SJSA1 (cell line): ENCODE measurements at places on chromosomes 3 and 15. TPM values are rescaled to one million over a fixed set of nuclear protein-coding genes. Genes with fewer than 3 reads are reported as not detected.

Gene RLBP1
- 0.16 TPM in 1 of 2 replicates, not detected in the other for total RNA-seq

DNA sequence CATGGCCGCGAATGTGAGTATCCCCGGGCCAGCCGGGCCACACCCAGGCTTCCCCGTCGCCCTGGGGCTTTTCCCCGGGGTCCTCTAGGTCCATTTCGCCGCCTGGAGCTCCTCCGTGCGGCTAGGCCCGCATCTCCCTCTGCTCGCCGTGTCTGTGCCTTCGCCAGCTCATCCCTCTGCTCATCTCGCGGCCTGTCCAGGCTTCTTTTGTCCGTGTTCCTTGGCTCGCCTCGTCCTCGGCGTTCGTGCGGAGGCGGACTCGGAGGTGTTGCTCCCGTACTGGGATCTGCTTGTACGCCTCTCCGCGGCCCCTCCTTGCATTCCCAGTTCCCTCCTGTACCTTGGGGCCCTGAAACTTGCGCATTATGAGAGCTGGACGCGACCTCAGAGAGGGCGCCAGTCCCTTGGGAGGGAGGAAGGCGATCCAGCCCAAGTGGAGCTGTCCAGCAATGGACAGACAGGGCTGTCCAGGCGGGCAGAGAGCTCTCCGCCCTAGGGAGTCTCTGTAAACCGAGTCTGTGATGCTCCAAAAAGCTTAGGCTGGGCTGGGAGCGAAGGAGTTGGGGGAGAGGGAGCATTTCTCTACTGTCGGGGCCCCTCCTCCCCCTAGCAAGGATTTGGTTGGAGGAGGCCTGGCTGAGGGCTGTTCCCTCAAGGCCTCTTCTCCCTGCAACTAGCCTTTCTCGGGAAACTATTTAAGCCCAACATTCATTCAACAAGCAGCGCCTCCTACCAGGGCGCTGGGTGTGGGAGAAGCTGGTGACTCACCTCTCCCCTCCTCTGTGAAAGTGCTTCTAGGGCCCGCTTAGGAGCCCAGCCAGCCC lies 553 bp downstream of the TMEM43 start:
- DNase-seq, result peak; percentile 87

DNA sequence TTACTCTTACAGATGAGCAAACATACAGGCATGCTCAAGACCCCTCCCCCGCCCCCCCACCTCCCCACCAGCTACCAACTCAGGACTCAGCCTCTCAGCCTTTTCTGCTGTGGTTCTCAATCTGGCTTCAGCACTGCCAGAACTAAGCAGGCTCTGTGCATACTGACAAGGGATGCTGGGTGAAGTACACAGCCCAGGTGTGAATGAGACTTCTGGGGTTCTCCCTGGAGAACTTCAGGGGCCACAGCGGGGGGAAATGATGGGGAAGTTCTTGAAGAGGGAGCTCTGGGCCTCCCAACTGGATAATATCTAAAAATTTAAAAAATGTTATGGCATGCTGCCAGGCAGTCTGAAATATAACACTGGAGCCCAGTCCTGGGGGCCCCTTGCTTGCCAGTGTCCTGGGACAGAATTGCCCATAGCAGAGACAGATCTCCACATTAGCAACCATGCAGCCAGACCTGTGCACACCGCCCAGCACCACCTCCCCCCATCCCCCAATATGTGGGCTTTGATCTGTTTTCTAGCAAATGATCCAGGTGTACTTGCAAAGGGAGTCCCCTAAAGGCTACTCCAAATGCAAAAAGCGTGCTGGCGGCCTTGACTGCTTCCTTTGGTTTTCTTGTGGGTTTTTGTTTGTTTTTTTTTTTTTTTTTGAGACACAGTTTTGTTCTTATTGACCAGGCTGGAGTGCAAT lies 41.4 kb downstream of the PGPEP1L start:
- no peak for DNase-seq

Gene NOP10
- total RNA-seq, result 248 and 300 TPM in 2 replicates

Gene CCDC54
- total RNA-seq, result not detected in 2 replicates

Gene CPLX3
- 0.13 TPM in 1 of 2 replicates, not detected in the other for total RNA-seq

Gene ST3GAL6
- not detected in 2 replicates for total RNA-seq

DNA sequence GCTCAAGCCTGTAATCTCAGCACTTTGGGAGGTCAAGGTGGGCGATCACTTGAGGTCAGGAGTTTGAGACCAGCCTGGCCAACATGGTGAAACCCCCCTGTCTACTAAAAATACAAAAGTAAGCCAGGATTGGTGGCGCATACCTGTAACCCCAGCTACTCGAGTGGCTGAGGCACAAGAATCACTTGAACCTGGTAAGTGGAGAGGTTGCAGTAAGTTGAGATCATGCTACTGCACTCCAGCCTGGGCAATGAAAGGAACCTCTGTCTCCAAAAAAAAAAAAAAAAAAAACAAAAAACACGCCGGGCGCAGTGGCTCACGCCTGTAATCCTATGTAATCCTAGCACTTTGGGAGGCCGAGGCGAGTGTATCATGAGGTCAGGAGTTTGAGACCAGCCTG lies 18.9 kb upstream of the AP4E1 start:
- no peak for DNase-seq

Gene WDR72
- not detected in 2 replicates for total RNA-seq

- peak; percentile 22 for DNase-seq
Measured at GRCh38 chr3:64732576-64732975, 44.8 kb upstream of the ADAMTS9 start.

GRCh38 chr3:170154084-170154483 lies 27.4 kb downstream of the PHC3 start:
- DNase-seq, result no peak

- no peak for DNase-seq
Measured at GRCh38 chr3:103453152-103453551, 1018.3 kb downstream of the ZPLD1 start.

Gene DNASE1L3
- total RNA-seq, result not detected in 2 replicates

DNA sequence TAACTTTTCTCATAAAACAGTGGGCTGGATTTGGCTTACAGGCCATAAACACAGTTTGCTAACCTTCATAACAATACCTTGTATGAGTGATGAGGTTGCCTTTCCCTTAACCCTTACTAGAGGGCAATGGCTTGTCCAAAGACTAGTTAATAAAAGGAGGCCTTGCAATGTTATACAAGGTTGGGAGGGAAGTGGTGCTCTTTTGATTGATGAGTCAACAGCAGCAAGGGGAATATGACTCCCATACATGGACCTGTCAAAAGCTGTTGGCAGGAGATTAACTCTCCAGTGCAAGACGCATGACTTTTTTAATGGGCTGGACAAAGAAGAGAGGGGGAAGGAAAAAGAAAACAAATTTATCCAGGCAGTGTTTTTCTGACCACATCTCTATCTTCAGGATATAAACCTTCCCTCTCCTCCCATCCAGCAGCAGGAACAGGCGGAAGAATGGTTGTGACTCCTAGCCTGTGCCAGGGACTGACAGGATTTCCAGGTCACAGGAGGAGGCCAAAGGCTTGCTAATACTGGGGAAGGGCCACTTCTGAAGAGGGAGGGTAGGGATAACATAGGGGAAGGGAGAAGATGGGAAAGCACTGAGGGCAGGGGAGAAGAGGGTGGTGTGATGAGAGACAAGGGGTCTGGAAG lies 35.2 kb upstream of the ARL14 start:
- no peak for DNase-seq

DNA sequence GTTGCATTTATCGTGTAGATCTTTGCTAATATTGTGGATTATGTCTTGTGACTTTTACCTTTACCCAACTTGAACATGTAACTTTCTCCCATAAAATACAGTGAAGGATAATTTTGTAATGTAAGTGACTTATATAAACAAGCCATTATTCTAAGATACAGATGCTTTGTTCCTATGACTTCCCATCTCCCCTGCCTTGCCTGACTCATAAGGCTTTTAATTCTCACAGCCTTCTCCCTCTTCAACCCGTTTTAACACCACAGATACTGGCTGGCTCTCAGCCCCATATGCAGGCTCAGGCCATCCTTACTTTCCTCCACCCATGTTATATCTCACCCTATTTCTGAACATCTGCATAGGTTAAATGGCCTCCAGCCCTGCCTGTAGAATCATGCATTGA lies 4.1 kb downstream of the CCNDBP1 start:
- DNase-seq, result no peak
